ENCODE measurements at places on chromosomes 1 and 21.
A peak's percentile ranks its signal among the peaks of the same experiment; 100 is the strongest.

DNA sequence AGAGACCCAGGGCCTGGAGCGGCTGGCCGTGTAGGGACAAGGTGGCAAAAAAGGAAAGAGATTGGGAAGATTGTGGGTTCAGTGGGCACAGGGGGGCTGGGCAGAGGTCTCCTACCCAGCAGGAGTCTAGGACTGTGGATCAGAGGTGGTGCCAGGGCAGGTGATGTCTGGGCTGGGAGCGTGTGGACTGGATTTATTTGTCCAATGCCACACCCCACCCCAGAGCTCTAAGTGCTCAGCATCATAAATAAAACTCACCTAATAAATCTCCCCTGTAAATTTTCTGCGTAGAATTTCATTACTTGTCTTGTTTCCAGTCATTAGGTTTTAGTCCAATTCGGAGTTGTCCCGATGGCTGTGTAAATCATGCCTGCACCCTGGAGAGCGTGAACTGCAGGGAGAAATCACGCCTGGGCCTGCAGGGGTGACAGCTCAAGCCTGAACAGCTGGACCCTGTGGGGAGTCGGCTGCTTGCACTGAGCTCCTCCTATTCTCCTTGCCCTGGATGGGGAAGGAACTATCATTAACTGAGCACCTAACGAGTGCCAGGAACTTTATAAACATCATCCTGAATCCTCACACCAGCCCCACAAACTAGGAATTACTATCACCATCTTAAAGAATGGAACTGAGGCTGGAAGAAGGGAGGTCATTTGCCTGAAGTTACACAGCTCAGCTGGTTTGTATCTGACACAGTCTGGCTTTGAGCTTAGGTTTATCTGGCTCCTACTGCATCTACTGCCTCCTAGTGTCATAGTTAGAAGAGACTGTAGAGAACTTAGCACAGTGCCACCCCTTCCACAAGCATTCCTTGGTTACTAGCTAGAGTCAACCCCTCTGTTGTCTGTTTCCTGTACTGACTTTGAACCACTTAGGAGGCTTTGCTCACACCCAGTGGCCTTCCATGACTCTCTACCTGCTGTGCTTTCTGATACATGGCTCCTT is 25.0 kb upstream of the POU3F1 start:
- DNase-seq: peak; percentile 16

DNA sequence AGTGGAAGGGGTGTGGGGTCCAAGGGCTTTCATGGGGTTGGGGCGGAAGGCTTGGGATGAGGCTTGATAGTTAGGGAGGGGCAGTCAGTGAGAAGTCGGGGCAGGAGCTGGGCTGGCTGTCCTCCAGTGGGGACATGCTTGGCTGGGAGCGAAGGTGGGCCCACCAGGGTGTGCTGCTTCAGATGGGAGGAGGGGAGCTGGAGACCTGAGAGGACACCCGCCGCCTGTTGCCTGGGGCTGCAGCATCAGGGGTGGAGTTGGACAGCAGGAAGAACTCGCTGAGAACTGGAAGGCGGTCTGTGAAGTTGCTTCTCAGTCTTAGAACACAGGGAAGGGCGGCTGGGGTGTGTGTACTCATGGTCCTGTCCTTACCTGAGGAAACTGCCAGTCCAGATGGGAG is 1.6 kb downstream of the THEM5 start:
- DNase-seq: no peak

- no peak for DNase-seq
These were observed 54.5 kb upstream of the LHX8 start for GRCh38 chr1:75079538-75080290.

DNA sequence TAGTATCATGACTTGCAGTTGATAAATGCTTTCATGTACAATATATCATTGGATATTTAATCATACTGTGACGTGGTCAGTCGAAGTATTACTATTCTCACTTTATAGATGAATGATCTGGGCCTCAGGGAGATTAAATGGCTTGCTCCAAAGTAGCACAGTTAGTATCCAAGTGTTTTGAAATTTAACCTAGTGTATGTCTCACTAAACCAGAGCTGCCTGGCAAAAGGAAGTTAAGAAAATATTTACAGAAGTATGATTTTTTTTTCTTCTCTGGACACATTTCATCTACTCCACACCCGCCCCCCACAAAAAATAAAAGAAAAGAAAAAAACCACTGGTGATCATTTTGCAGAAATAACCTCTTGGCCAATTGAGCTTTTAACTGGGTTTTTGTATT is 71.9 kb upstream of the CXADR start:
- DNase-seq: no peak

DNA sequence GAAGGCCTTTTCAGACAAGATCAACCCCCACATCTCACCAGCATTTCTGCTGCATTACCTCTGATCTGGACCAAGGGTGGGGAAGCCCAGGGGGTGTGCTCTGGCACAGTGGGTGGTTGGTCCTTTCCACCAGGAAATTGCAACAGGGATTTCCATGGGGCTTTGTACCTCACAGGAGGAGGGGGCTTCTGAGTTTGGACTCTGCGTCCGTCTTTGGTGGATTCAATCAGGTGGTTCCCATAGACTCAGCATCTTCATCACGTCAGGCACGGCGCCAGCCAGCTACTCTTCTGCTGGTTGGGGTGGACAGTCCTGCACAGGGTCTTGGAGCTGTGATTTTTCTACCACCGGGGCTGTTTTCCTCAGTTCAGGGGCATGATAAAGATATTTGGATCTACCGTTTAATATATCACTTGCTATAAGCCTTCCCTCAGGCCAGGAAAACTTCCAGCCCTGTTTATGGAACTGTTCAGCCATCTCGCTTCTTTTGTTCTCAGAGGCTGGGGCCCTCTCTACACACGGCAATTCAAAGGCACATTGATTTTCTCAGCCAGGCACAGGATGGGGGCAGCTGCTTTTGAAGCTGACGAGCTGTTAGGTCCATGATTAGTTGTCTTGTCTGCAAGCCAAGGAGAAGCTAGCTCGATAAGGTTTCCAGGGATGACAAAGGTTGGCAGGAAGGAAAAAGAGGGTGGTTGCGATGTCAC is 467.3 kb downstream of the CAMTA1 start:
- no peak for DNase-seq

DNA sequence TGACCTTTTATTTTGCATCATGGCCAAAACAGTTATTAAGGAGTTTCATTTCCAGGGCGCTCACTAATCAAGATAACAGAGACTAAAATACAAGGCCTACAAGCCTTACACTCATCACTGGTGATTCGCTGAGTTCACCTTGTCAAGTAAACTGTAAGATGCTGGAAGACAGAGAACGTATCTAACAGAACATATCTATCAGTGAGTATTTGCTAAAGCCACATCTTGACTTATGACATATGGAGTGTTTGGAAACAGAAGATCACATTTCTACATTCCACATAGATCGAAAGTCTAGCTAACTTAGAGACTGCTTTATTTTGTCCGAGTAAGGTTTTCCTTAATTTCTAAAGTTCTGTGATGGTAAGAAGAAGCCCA is 506.5 kb downstream of the SMYD3 start:
- DNase-seq: no peak

DNA sequence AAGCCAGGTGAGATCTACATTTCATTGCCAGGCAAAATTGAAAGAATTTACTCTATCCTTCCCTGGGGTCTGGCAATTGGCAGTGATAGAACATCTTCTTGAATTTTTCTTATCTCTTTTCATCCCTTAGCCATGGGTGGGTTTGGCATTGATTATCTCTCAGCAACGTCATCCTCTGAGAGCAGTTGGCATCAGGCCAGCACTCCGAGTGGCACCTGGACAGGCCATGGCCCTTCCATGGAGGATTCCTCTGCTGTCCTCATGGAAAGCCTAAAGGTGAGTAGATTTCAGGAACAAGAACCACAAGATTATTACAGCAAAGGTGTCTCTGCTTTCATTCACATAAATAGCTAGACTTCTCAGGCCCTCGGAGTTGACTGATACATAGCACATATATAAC is 39.3 kb downstream of the NCF2 start:
- no peak for DNase-seq

GRCh38 chr1:204994086-204994862 is 48.7 kb upstream of the CNTN2 start:
- no peak for DNase-seq

GRCh38 chr1:201076092-201076491 is 36.1 kb downstream of the CACNA1S start:
- DNase-seq: no peak

DNA sequence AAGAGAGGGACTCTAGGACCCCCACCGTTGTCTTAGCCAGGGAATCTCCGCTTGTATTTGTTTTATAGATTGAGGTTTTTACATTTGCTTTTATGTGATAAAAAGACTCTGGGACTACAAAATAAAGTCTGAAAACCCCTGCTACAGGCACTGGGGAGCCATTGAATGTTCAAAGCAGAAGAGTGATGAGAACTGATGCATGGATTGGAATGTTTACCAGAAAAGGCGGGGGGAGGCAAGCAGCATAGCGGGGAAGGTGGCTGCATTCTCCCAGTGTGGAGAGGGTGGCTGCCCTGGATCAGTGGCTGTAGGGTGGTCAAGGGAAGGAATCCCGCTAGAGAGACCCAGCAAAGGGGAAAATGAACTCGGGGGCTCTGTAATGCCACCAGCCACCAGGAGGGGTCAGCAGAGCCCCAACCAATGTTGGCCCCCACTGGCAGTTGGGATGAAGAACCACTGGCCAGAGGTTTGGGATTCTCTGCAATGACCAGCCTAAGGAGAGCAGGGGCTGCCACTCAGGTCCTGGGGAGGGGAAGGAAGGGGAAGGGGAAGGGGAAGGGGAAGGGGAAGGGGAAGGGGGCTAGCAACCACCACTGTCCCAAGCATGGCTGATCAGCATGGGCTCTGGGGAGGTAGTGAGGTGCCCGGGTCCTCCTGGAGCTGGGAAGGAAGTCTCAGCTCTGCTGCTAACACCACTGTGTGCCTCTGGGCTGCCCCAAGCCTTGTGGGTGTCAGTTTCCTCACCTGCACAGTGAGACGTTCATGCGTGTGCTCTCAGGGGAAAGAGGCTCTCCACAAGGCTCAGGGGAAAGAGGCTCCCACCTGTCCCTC is 19.2 kb upstream of the PEF1 start:
- DNase-seq: no peak

DNA sequence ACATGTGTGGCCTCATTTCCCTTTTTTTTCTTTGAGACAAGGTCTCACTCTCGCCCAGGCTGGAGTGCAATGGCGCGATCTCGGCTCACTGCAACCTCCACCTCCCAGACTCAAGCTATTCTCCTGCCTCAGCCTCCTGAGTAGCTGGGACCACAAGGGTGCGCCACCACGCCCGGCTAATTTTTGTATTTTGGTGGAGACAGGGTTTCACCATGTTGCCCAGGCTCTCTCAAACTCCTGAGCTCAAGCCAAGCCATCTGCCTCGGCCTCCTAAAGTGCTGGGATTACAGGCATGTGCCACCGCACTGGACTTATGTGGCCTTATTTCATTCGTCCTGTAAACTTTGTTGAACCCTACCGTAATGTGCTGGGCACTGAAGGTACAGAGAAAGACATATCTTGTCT is 569 bp upstream of the WARS2 start:
- no peak for DNase-seq

- no peak for DNase-seq
These were observed 38.0 kb upstream of the HAO2 start for GRCh38 chr1:119330466-119331189.

- no peak for DNase-seq
These were observed 329.3 kb downstream of the BARHL2 start for GRCh38 chr1:90387805-90388204.

- DNase-seq: no peak
These were observed 360.2 kb downstream of the ADGRL2 start for GRCh38 chr1:82160903-82161302.

DNA sequence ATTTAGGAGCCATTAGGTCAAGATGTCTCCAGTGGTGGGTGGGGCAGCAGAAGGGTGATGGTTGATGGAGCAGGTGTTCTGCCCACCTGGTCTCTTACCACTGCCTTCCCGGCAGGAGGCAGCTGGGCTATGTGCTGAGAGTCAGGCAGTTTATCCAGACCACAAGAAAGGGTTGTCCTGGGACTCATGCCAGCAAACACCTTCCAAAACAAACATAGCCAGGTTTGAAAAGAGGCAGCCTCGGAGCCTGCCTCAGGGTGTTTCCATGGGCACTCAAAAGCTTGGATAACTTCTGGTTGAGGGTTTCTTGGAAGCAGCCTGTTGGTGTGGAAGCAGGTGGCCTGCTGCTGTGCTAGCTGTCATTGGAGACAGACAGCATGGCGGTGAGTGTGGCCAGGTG is 187.2 kb downstream of the PCP4 start:
- DNase-seq: peak; percentile 10

DNA sequence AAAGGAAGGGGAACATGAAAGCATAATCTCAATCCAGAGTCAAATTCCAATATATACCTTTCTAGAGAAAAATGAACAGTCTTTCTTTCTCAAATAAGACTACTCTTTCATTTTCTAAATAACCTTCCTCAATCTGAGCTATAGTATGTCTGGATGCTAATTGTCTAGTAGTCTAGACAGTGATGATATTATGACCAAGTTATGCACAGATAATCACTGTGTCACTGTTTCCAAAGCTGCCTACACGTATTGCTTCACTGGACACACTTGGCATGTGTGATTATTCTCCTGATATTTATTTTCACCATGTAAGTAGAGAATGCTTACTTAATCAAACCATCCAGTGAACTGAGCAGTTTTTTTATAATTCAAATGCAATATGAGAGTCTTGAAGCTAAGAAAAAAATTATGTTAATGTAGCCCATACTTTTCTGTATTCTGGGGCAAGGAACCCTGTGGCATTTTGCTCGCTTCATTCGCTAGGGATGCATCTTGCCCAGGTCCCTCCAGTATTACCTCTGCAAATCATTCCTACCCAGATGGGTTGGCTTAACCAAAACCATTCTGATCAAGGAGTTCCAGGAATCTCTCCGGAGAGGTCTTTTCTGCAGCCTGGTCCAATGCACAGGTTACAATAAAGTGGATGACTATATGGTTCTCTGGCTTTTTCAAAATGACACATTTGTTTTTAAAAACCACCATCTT is 303.1 kb upstream of the RUNX1 start:
- DNase-seq: peak; percentile 47

DNA sequence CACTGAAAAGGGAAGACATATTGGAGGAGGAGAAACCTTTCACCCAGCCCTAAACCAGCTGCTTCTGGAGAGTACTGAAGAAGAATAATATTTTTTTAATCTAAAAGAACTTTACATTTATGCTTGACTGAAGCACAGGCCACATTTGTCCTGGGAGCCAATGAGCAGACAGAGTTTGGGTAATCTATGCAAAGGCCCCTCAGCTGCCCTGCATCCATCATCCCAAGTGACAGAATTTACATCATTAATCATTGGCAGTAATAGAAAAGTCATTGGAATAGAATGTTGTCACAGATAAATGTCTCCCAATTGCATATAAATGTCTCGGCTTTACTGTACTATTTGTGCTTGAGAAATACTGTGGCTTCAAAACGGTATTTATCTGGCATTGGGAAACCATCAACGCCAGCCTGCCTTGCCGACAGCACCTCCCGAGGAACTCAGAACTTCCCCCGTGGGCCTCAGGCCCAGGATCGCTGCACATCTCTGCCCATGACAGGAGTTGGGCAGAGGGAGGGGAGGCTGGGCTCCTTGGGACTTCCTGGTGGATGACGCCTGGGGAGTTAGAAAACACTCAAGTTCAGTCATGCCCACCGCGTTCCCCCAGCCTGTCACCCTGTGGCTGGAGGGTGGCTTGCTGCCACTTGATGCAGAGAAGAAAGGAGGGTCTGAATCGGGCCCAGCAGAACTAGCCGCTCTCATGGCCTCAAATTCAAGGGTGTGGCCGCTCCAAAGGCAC is 133.1 kb downstream of the CAMTA1 start:
- DNase-seq: no peak

- DNase-seq: no peak
These were observed 38.8 kb downstream of the DDR2 start for GRCh38 chr1:162670928-162671663.
